Cerebellar nuclear complex (tissue), 1 donor: ENCODE measurements at places on chromosomes 13 and 19.

DNA sequence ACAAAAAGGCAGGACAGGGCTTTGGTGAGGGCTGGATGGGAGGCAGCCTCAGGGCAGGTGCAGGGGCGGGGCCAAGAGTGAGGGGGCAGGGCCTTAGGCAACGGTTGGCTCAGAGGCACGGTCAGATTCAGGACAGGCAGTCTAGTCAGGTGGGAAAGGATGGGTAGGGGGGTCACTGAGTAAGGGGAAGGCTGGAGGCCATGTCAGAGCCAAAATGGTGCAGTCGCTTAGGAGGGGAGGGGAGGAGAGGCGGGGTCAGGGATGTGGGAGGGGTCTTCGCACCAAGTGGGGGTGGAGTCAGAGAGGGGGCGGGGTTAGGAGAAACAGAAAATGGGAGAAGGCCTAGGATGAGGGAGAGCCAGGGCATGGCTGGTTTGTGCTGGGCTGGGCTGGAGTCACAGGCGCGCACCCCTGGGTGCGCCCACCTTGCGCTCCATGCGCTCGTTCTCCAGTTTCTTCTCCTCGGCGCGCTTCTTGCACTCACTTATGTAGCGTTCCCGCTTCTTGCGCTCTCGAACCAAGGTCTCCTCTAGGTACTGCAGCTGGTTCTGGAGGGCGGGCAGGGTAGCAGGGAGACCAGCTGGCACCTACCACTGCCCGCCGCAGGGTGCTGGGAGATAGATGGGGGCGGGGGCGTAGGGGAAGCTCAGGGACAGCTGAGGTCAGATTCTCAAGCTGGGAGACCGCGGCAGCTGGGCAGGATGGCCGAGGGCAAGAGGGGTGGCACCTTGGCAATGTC is 6.8 kb upstream of the RGL3 start:
- no peak for DNase-seq

- no peak for DNase-seq
Measured at GRCh38 chr19:28103921-28104320, 1109.0 kb downstream of the UQCRFS1 start.

DNA sequence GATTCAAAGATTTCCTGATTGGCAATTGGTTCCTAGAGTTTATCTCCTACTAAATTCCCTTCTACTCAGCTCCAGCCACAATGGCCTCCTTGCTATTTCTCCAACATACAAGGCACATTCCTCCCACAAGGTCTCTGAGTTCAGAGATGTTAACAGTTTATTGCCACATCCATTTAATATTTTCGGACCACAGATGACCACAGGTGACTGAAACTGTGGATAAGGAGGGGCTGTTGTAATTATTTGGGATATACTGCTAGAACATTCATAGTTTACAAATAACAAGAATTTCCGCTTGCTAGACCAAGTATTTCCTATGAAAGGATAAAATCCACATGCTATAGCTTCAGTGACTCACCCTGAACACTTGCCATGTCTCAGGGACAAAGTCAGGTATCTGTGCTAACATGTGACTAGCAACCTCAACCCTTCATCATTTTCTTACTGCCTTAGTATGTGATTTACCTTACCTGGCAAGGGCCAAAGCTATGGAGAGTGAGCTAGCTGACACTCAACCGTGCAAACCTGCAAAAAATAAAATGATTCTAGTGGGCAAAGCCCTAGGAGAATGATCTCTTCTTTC is 117.7 kb downstream of the TBC1D4 start:
- DNase-seq, result no peak

DNA sequence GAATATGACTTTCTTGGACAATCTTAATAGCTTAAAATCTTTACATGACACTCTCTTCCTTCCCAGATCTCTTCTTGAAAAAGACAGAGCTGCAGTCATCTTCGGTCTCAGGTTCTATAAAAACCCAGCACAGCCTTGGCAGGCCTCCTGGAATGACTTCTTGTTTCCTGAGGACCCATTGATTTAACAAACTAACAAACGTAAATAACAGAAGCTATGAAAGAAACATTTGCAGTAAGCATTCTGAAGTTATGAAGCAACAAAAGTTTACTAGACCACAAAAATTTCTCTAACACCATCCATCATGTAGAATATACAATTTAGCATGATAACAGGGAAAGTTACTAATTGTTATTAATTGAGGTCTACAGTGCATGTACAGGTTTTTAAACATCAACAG is 62.8 kb upstream of the STARD13 start:
- DNase-seq, result no peak

DNA sequence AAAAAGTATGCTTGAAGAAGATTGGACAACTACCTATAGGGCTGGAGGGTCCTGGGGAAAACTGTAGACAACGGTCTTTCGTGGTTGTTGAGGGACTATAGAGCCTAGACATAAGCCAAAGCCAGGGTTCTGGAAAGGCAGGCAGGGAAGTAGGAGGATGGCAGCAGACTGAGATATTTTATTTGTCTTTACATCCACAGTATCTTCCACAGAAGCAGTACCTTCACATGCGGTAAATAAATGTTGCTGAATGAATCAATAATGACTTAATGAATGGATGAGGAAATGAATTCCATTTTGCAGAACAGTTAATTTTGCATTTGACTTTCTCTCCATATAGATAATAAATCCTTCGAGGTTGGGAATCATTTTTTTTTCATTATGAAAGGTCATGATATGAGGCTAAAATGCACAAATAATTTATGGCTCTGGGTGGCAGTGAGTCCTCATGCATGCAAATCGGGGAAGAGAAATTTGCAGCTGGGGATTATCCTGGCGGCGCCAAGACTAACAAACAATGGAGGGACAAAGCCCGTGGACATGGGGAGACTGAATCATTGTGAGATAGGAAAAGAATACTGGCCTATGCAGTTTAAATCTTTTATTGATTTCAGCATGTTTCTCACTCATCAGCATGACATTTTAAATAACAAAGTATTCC is 102.0 kb downstream of the ERCC5 start:
- no peak for DNase-seq

- no peak for DNase-seq
Measured at GRCh38 chr19:5632657-5633056, 9.8 kb downstream of the SAFB start.

GRCh38 chr19:58252102-58252685 is 23.5 kb downstream of the ZNF544 start:
- no peak for DNase-seq

- DNase-seq, result no peak
Measured at GRCh38 chr19:13881251-13881691, 4.3 kb downstream of the NANOS3 start.

DNA sequence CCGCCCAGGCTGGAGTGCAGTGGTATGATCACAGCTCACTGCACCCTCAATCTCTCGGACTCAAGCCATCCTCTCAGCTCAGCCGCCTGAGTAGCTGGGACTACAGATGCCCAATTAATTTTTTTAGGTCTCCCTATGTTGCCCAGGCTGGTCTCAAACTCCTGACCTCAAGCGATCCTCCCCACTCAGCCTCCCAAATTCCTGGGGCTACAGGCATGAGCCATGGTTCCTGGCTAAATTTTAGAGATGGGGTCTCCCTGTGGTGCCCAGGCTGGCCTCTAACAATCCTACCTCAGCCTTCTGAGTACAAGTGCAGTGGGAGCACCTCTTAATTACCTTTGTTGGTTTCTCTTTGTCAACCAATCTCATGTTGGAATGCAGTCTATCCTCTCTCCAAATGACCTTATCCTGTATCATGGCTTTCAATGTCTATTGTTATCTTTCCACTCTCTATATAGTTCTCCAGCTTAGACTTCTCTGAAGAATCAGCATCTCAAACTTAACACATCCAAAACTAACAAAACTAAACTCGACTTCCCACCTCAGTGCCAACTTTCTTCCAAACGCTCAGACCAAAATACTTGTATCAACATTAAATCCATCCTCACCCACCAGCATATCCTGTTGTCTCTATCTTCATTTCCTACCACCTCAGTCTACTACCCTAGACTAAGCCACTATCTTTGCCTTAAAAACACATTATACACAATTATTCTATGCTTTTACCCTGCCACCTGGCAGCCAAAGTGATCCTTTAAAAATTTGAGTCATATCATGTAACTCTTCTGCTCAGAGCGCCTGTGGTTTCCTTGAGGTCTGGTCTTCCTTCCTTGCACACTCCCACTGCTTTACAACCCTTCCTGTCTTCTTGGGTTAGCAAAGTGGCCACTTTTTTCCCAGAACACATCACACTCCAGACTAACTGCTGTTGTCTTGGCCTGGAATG is 6.7 kb downstream of the TPT1 start:
- DNase-seq, result no peak

DNA sequence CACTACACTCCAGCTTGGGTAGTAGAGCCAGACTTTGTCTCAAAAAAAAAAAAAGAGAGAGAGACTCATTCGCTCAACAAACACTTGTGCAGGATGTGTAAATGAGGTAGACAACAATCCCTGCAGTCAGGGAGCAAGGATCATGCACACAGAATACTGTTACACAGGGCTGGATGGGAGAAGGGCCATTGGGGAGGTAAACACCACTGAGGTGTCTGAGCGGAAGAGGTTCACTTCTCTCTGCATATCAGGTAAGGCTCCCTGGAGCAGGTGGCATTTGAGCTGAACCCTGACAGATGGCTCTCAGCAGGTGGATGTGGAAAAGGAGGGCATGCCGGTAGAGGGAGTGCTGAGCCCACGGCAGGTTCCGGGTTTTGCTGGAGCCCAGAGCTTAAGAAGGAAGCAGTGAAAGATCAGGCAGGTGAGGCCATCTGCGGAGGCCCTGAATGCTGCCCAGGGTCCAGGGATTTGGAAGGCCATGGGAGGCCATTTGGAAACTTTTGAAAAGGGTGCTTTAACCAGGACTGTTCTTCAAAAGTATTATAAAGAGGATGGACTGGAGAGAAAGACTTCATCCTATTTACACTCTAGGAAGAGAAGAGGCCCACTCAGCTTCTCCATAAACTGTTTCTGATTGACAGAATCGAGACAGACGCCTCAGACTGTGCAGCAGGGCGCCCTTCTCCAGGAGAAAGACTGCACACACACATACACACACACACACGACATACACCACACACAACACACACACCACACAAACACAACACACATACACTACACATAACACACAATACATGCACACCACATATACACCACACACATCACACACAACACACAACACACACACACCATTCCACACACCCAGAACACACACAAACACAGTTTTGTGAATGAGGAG is 199.4 kb downstream of the USP12 start:
- DNase-seq, result peak; percentile 26

- DNase-seq, result no peak
Measured at GRCh38 chr19:16066611-16067104, 9.6 kb upstream of the TPM4 start.

DNA sequence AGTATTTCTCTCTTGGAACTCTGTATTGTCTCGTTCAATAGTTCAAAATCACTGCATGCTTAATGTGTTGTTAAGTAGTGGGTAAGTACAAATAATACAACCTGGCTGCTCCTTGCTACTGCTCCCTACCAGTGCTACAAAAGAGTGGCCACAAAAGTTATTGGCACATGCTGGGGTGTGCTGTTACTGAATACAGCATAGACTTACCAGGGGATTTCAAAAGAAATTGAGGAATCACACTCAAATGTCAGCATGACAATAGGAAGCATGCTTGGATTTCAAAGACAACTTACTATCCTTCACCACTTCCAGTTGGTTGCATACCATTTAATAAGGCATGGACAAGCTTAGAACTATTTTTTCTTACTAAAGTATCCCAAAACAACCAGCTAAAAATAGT is 1041.3 kb upstream of the SPRY2 start:
- no peak for DNase-seq

GRCh38 chr13:39455521-39456175 is 147.3 kb downstream of the LHFPL6 start:
- no peak for DNase-seq

DNA sequence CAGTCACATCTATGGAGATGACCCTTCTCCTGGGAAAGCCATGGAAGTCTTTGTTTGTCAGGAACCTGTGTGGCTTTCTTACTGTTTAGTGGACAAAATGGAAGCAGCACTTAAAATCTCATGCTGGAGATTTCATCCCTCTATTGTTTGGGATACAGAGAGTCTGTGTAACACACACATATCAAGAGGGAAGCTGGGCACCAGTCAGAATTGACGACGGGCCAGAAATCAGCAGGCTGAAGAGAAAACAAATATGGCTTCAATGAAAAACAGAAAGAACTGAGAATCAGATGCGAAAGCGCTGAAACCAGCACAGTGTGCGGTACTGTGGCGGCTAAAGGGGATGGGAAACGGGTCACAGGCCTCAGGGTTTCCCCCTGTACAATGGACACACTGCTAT is 72.2 kb upstream of the WASF3 start:
- DNase-seq, result no peak

- peak; percentile 2 for DNase-seq
Measured at GRCh38 chr13:49292742-49293486, 45.2 kb downstream of the CDADC1 start.

DNA sequence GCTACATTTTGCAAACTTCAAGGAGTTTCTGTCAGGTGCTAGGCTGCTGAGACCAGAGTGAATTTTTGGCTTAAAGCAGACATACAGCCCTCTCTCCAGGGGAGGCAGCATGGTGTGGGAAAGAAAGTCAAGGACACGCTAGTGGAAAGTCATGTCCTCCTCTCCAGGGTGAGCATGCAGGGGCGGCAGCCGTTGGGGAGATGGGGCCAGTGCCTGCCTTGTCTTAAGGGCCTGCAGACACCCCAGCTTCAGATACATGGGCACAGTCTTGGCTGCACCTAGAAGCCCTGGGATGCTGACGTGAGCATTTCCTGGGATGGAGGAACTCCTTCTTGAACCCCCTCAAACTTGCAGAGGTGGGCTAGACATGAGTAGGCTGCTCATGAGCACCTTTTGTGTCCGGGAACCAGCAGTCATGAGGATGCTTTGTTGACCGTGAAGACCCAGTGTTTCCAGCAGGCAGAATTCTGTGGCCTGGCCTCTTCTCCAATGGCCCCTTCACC is 43.3 kb upstream of the PEPD start:
- no peak for DNase-seq

DNA sequence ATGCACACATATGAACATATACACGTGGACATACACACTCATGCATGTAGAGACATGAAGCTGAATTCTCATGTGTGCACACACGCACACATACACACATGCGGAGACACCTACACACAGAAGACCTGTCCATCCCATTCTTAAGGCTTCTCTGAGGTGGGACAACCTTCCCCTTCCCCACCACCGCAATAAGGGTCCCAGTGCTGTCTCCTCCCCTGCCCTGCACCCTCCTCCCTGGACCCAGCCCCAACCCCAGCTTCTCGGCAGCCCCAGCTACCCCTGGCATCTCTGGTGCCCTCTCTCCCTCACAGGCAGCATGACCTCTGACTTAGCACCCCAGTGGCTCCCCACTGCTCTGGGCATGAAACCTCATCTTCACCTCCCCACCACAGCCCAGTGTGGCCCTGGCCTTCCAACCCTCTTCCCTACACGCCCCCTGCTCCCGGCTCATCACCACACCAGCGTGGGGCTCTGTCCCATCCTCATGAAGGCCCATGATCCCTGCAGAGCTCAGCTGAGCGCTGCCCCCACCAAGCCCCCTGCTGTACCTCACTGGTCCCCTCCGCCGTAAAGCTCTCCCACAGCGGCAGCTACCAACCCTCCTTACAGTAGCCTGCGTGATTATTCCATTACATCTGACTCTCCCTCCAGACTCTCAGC is 204.1 kb upstream of the ZNF536 start:
- DNase-seq, result no peak

- DNase-seq, result no peak
Measured at GRCh38 chr19:35352177-35352447, 4.4 kb downstream of the FFAR1 start.

GRCh38 chr13:45055902-45056648 is 64.2 kb upstream of the GTF2F2 start:
- DNase-seq, result no peak

GRCh38 chr13:24076109-24076508 is 84.4 kb upstream of the SPATA13 start:
- no peak for DNase-seq

- no peak for DNase-seq
Measured at GRCh38 chr19:5035105-5035761, 66.3 kb downstream of the KDM4B start.
